Stimulated activated CD4-positive, alpha-beta T cell treated with anti-CD3 and anti-CD28 coated beads, Interleukin-1b, Interleukin-23, amount 100 ng/mL, for 24 hours (primary cell): ENCODE measurements at places on chromosomes 4 and X.

GRCh38 chr4:152944666-152945320 is 8.7 kb downstream of the FHDC1 start:
- DNase-seq, result no peak

GRCh38 chrX:49209434-49210251 is 9.7 kb upstream of the SYP start:
- DNase-seq, result no peak

DNA sequence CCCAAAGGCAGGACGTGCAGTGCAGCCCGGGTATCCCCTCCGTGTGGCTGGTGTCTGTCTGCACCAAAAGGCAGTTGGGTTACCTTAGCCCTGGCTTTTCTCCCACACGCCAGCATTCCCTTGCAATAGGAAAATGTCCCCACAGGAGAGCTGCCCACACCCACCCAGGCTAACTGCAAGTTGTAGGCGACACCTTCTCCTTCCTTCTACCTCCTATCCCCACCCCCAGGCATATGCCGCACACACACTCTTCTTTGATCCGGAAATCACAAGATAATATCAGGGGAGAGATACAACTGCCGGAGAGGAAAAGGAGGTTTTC is 444 bp upstream of the APBB2 start:
- no peak for DNase-seq

- DNase-seq, result no peak
These were observed 35.4 kb upstream of the PGRMC2 start for GRCh38 chr4:128322986-128323385.

GRCh38 chr4:185536411-185536709 is 1.1 kb upstream of the PDLIM3 start:
- no peak for DNase-seq

DNA sequence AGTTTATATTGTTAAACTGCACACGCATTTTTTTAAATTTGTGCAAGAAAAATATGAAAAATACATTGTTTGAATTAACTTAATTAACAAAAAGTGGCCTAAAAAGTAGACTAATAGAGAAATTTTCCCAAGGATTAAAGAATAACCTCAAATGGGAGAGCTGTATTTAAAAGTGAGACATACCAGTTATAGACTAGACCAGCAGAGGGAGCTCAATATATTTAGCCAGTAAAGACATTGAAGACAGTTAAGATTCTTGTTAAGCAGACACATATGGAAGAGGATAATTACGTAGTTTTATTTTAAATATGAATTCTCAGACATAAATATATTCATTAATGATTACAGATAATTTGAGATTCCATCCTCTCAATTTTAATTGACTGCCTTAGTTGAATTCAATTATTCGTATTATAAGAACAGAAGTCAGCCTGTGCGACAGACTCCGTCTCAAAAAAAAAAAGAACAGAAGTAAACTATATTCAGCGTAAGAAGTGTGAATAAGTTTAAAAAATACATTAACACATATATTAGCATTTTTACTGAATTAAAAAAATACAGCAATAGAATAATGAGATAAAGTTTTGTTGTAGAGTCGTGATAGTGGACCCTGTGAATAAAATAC is 64.8 kb downstream of the GLRA3 start:
- no peak for DNase-seq

DNA sequence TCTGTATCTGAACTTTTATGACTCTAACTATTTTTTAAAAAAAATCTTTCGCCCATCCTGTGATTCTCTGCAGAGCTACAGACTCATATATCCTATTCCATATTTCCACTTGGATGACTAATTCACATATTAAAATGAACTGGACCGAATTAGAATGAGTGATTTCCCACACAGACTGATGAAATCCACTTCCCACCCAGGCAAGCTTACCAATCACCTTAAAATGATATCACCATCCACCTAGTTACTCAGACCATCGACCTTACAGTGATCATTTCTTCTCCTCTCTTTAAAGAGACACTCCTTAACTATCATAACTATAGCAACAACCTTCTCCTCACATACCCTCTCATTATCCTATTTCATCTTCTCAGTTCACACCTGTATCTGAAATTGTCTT is 34.1 kb upstream of the GUCY1B1 start:
- DNase-seq, result no peak

DNA sequence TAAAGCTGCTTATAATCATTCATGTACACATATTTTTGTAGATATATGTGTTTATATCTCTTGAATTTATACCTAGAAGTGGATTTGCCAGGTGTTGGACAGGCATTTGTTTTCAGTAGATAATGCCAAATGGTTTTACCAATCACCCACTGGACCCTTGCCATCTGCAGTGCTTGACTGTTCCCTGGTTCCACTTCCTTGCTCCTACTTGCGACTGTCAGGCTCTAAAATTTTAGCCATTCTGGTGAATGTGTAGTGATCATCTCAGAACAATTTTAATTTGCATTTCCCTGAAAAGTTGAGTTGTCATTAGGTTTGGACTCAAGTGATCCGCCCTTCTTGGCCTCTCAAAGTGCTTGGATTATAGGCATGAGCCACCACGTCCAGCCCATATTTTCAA is 122.4 kb upstream of the SLC34A2 start:
- DNase-seq, result no peak

DNA sequence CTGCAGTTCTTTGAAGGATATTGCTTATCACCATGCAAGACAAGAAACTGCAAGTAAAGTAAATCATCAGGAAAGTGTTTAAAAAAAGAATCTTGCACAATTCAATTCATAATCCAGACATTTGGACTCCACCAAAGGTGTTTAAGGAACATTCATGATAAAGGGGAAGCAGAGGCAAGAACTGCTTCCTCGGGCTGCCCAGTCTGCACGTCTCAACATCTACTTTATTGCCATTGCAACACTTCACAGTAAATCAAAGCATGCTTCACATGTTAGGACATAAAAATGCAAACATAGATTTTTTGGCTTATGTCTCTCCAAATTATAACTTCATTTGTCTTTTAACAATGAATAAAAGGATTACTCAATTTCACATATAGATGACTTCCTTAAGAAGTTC is 42.5 kb downstream of the MID1 start:
- DNase-seq, result no peak

DNA sequence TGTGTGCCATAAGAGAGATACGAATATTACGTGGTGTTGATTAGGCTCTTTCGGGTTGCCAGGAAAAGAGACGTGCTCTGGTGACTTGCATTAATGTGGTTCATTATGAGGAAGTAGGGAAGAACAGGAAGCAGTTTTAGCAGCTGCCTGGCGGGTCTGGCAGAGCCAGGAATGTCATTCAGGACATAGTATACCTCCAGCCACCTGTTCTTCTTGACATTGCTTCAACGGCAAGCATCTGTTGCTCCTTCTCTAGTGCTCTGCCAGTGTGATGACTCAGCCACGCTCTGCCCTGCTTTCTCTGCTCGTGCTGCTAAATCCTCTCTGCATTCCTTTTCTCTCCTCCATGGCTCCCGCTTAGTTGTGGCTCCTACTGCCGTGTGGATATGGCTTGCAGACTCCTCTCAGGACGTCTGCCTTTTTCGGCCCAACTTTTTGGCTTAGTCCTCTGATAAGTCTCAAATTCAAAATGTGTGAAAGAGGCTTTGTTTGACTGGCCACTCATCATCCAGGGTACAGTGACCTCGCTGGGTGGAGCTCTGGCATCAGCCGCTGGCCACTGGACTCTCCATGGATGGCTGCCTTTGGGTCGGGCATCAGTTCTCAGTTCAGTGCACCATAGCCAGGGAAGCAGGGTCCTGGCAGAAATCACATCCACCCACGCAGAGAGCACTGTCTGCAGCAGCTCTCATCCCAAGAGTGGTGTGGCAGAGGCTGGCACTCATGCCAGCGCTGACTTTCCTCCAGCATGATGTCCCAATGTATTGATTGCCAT is 89.3 kb upstream of the KLF3 start:
- no peak for DNase-seq

- no peak for DNase-seq
These were observed 37.0 kb downstream of the NPY5R start for GRCh38 chr4:163380703-163381102.

GRCh38 chrX:20037186-20037585 is 46.3 kb upstream of the BCLAF3 start:
- no peak for DNase-seq

- no peak for DNase-seq
These were observed 169.4 kb downstream of the MAD2L1 start for GRCh38 chr4:119897260-119897659.

- DNase-seq, result no peak
These were observed 17.5 kb upstream of the SH3KBP1 start for GRCh38 chrX:19904778-19905367.

- DNase-seq, result no peak
These were observed 13.6 kb upstream of the ABLIM2 start for GRCh38 chr4:8171984-8172924.

GRCh38 chr4:5760936-5761480 is 50.0 kb downstream of the EVC start:
- DNase-seq, result no peak
